ENCODE measurements at places on chromosomes 5 and 9. TPM values are rescaled to one million over a fixed set of nuclear protein-coding genes. Genes with fewer than 3 reads are reported as not detected.

- no peak for DNase-seq
Measured at GRCh38 chr5:66361070-66361469, 217.0 kb downstream of the SREK1 start.

- no peak for DNase-seq
Measured at GRCh38 chr9:125842242-125842641, 95.1 kb downstream of the PBX3 start.

DNA sequence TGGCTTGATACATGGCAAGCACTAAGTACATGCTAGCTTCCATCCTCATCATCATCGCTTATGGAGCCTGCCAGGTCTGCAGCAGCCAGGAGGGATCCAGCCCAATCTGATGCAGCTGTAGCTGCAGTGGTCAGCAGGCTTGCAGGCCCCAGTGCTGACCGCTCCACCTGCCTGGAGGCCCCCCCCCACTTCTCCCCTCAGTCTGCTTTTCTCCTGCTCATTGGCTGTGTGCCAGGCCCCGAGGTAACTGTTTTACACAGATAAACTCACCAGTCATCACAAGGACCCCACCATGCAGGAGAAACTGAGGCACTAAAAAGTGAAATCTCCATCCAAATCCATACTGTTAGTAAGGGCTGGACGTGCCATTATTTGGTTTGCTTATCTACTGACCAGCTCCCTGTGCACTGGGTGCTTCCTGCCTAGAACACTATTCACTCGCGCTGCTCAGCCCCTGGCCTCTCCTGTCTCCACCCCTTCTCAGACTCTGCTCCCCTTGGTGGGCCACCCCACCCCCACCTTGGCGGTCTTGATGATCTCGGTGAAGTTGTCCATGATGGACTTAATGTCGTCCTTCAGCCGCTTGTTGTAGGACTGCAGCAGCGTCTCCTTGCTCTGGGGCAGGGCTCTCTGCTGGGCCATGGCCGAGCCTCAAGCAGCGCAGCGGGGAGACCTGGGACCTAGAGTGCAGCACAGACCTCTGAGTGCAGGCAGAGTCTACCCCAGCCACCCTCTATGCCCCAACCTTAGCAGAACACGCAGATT is 1.7 kb downstream of the MED22 start:
- DNase-seq: no peak

GRCh38 chr5:154346427-154346826 is 99.4 kb upstream of the SAP30L start:
- DNase-seq: no peak

DNA sequence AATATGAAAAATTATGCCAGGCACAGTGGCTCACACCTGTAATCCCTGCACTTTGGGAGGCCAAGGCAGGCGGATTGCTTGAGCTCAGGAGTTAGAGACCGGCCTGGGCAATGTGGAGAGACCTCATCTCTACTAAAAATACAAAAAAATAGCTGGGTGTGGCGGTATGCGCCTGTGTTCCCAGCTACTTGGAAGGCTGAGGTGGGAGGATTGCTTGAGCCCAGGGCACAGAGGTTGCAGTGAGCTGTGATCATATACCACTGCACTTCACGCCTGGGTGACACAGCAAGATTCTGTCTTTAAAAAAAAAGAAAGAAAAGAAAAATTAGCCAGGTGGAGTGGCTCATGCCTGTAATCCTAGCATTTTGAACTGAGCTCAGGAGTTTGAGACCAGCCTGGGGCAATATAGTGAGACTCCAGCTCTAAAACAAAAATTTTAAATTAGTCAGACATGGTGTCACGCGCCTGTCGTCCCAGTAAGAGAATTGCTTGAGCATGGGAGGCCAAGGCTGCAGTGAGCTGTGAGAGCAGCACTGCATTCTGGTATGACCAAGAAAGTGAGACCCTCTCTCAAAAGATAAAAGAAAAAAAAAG is 18.0 kb downstream of the PLAA start:
- no peak for DNase-seq

DNA sequence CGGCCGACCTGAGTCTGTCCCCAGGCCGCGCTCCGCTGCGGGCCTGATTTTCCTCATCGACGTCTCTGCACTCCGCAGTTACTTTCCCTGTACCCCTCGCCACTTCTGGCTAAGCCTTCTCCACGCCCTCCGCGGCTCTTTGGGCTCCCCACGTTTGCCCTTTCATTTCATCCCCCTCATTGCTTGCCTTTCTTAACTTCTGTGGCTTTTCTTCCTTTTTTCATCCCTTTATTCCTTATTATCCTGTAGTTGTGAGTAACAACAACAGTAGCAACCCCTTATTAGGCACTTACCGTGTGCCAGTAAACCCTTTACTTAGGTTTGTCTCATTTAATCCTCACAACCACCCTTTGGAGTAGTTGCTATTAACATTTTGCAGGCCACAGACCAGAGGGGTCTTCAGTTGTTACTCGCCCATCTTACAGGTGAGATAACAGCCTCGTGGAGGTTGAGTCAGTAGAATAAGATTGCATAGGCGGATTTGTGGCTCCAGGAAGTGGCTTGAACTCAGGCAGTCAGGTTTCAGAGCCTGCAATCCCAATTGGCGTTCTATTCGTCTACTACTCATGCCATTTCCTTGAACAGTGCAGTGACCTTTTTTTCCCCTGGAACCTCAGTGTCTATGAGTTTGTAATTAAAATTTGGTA is 724 bp downstream of the TCERG1 start:
- no peak for DNase-seq

DNA sequence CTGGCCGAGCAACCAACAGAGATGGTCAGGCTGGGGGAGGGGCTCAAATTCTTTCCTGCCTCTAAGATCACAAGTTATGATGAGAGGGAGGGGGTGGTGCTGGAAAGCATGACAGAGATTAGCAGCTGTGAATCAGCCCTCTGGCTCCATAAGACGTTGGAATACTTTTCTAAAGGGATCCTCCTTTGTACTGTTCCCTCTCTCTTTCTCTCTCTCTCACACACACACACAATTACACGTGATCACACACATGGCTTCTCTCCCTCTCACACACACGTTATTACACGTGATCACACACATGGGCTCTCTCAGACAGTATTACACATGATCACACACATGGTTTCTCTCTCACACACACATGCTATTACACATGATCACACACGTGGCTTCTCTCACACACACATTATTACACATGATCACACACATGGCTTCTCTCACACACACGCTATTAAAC is at the start of gene SLC45A2:
Gene SLC45A2 (minus strand): TSS at position 23 of the 454 bp plus-strand sequence. CDS start 110 bp downstream, outside the sequence.
- DNase-seq: no peak

- no peak for DNase-seq
Measured at GRCh38 chr5:124457101-124457500, 289.3 kb downstream of the ZNF608 start.

DNA sequence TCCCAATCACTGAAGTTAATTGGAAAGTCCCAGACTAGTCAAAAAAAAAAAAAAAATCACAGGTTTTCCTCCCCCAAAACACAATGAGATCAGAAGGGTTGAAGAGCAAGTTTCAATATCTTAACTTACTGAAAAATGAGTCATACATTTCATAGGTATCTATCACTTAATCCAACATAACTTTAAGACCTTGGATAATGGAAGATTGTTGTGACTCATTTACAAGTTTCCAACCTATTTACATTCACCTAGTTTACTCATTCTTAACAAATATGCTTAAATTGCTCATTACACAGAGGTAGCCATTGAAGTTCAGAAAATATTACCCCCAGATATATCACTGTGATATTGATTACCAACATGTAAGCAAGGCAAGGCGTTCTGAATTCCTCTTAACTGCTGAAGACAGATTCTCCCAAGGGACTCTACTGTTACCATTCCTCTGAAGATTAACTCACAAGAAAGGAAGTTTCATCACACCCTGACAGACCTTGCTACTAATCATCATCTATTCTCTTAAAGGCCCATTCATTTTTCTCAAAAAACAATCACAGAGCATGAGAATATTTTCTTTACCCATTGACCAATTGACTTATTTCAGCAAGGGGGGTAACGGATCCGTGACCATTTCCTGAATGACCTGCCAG is 563.8 kb downstream of the TLE1 start:
- DNase-seq: no peak

DNA sequence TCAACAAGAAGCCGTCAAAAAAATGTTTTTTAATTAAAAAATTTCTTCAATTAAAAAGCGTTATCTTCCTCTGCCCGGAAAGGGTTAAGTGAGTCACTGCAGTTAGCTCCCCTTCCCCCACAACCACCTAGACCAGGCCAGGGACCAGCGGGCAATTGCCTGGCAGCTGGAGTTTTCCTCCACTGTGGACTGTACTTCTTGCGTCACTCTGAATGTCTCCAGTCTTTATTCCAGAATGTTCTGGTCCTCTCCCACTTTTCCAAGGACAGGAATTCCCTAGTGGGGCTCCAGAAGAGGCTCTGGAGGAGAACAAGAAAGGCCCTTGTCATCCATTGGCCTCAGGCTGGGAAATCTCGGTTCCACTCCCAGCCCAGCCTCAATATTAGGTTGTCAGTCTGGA is 114.0 kb downstream of the C9orf50 start:
- no peak for DNase-seq

DNA sequence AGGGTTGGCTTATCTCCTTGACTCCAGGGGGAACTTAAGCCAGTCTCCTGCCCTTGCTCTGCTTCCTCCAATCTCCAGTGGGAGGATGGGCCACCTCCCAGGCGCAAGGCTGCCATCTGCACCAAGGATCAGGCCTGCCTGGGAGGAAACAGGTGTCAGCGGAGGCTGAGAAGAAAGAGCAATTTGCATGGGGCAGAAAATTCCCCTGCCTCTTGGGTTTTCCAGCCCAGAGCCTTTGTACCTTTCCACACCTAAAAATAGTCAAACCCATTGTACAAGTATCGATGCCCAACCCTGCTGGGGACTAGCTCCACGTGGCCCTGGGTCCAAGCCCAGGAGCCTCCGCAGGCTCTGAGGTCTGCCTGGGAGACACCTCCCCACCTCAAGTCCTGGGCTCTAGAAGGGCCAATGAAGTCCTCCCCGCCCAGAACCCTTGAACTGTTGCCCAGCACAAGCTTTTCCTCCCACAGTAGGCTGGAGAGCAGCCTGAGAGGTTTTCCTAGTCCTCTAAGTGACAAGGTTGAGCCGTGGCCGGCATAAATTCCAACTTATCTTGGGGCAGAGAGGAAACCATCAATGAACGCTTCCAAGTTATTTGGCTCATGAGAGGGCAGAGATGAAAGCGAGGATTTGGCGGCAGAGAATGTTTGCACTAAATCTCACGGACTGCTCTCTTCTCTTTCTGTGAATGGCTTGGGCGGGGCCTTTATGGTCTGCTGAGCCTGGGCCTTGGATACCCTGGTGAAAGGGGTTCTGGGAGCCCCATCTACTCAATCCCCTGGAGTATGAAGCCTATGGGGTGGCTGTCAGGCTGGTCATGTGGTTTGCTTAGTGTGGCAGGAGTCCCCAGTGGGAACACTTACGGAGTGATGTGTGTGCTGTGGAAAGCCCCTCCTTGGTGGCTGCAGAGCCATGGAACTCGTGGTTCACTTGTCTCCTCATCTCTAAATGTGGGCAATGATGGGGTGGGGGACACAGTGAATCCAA is 15.6 kb downstream of the JADE2 start:
- no peak for DNase-seq

TRIP13 gene
- 6.6 TPM for polyA plus RNA-seq

AHRR gene
- 5.0 TPM for polyA plus RNA-seq

CSNK1A1 gene
- polyA plus RNA-seq: 125 TPM

SYK gene
- 2.5 TPM for polyA plus RNA-seq

SPATA31A3 gene
- polyA plus RNA-seq: not detected

ACTBL2 gene
- not detected for polyA plus RNA-seq

SPATA31D4 gene
- polyA plus RNA-seq: not detected
